Activated T-cell treated with anti-CD3 and anti-CD28 coated beads, Interleukin-2, amount 50 U/mL, for 72 hours (primary cell): ENCODE measurements at places on chromosomes 5 and 9.

- DNase-seq = no peak
Observed at GRCh38 chr5:173152547-173152946, 8.2 kb downstream of the BNIP1 start.

- no peak for DNase-seq
Observed at GRCh38 chr5:155522540-155522939, 509.0 kb downstream of the KIF4B start.

- peak; percentile 72 for DNase-seq
Observed at GRCh38 chr9:129776938-129777768, 24.3 kb upstream of the PTGES start.

- no peak for DNase-seq
Observed at GRCh38 chr5:51377151-51378060, 5.8 kb upstream of the ISL1 start.

GRCh38 chr5:30926218-30926617 is 267.3 kb upstream of the CDH6 start:
- DNase-seq = no peak

DNA sequence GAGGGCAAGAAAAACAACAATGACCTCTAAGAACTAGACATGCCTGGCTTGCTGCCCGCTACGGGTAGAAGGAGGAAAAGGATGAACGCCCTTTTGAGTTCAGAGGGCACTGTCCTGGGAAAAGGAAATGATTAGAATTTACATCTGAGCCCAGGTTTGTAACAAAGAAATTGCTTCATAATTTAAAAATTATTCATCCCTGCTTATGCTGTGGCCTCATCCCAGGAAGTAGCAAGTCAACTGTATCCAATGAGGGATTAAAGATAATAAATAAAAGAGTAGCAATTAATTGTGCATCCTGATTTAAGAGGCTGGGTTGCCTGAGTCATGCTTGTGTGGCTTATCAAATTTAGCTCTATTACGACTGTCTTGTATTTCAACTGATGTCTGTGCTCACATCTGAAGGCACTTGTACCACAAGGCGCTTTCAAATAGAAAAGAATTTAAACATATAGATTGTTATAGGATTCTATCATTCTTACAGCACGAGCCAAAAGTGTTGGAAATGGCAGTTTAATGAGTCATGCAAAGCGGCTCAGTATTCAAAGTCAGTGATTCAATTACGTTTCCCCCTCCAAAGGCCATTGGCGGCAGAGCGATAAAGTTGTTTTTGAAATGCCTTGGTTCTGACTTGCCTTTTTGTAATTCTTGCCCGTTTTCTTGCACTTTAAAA is 40.0 kb upstream of the DMRT1 start:
- DNase-seq = no peak

GRCh38 chr5:17743580-17744435 is 109.5 kb downstream of the TAF11L14 start:
- no peak for DNase-seq

DNA sequence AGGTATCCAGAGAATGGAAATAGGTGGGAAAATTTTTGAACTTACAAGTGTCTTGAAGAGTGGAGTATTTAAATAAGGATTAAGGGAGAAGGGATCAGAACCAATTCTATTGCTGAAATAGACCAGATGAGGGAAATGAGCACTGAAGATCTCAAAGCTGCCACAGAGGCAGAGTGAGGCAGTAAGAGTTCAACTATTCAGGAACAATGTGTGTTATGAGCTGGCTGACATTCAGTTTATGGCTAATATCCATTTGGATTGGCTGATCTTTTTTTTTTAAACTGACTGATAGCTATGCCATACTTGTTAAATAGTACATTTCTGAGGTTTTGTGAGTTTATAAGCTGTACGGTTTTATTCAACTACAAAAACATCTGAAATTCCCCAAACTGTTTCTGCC is 95.3 kb upstream of the GNA14 start:
- DNase-seq = no peak

DNA sequence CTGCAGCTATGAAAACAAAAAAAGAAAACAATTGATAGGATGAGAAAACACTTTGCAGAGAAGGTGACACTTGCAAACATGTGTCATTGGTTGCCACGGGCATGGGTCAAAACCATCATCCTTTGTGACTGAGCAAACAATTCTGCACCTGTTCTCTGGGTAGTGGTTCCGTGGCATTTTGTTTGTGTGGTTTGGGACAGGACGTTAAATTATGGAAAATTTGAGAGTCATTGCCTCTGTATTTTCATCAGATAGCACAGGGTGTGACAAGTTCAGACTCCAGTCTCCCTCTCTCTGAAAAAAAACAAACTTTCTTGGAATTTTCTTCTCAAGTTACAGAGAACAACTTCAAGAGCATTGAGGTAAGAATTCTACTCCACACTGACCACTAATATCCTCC is 113.4 kb upstream of the HMHB1 start:
- peak; percentile 7 for DNase-seq

GRCh38 chr9:38003230-38003629 is 65.8 kb downstream of the SHB start:
- peak; percentile 12 for DNase-seq

GRCh38 chr9:15856591-15856990 is 303.7 kb downstream of the CCDC171 start:
- no peak for DNase-seq

DNA sequence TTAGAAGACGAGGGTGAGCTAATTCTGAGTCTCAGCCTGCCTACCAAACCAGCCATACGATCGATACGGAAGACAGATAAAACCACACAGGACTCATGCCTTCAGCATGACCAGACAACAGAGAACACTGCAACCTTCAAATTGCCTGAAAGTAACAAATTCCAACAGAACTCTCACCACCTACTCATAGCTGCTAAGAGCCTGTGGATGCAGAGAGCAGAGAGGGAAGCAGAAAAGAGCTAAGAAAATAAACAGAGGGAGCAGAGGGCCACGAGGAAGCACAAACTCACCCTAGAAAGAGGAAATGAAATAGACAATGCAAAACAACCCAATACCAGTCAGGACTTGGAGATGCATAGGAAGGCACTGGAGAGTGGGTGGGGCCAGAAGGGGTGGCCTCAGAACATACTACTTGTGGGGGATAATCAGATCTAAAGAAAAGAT is 86.7 kb upstream of the TAS2R1 start:
- no peak for DNase-seq

DNA sequence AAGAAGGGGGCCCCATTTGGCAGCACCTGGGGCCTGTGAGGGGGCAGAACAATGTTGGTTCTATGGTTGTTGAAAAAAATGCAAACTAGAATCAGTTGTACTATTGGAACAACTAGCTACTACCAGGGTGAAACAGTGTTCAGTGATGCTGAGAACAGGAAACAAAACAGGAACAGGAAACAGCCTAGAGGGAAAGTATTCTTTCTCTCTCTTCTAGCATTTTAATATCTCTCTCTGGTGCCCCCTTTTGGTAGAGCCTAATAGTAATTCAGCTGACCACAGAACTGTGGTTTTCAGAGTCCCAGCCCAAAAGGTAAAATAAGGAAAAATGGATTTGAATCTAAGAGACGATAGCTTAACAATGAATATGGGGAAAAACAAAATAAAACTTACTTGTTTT is 138.0 kb upstream of the KCNN2 start:
- no peak for DNase-seq

- DNase-seq = no peak
Observed at GRCh38 chr9:1179366-1179765, 129.2 kb downstream of the DMRT2 start.
